ENCODE measurements at places on chromosomes 7 and 10. TPM values are rescaled to one million over a fixed set of nuclear protein-coding genes. Genes with fewer than 3 reads are reported as not detected.

GRCh38 chr7:2405601-2406345, 2.4 kb downstream of the CHST12 start:
- no peak for DNase-seq

GRCh38 chr10:31765541-31765940, 163.1 kb downstream of the ARHGAP12 start:
- DNase-seq, result no peak

PDK4 gene
- 482 TPM for total RNA-seq

DNA sequence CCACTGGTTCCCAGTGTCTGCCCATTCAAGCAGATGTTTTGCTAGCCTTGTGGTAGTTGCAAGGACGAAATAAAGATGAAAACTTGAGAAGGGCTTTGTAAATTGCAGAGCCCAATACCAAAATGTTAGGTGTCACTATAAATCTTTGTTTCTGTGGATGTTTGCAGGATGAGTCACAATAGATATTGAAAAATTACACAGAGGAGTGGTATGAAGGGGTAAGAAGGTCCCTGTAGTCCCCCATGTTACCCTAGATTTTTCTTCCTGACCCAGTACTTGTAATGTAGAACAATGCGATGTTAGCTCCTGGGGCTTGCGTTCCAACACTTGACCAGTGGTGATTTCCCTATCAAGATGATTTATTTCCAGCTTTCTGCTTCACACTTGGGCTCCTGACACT, 102.6 kb upstream of the LYZL1 start:
- no peak for DNase-seq

DNA sequence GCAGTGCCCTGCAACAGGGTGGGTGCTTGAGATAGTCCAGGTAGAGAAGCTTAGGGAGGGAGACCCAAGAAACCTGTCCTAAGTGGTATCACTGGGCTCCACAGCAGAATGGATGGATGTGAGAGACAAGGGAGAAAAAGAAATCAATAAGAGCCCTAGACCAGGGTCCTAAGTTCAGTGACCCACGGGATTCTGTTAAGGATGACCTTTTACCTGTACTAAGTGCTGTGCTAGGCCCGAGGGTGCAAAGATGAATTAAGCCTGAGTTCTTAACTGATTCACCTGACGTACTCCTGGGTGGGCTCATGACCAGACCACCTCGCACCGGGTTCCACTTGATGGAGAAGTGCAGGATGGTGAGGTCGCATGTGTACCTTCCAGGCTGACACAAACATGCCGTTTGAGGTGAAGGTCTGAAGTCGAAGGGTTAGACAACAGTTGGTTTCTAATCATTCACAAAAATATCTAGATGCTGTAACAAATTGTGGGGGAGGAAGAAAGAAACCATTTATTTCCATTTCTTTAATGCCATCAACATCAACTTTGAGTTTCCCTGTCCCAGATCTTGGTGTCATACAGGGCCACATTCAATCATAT, 166.5 kb downstream of the HERPUD2 start:
- DNase-seq, result no peak

RPEL1 gene
- not detected for total RNA-seq

CREM gene
- total RNA-seq, result 40.3 TPM

PBLD gene
- total RNA-seq, result 9.2 TPM

- DNase-seq, result no peak
These were observed 79.2 kb upstream of the PPP1R3C start for GRCh38 chr10:91711885-91712680.

DNA sequence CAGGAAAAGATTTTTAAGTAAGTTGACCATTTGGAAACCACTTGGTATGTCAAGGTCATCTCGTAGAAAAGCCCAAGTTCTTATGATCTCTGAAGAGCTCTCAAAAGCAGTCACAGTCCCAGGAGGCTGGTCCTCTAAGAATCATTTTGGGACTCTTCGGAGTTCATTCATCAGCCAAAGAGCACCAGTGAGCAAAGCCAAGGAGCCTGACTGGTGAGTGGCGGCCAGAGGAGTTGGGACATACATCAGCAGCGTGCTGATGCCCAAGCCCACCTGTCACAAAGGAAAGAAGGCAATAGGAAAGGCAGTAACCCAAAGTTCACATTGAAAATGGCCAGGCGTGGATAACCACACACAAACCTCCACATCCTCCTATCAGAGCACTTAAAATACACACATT, 17.5 kb downstream of the COX15 start:
- DNase-seq, result no peak

Data from mesenteric fat pad (tissue), 1 donor.